Dorsolateral prefrontal cortex (tissue), 122 donors: ENCODE measurements at places on chromosomes 1 and 21.
A peak's percentile ranks its signal among the peaks of the same experiment; 100 is the strongest.

DNA sequence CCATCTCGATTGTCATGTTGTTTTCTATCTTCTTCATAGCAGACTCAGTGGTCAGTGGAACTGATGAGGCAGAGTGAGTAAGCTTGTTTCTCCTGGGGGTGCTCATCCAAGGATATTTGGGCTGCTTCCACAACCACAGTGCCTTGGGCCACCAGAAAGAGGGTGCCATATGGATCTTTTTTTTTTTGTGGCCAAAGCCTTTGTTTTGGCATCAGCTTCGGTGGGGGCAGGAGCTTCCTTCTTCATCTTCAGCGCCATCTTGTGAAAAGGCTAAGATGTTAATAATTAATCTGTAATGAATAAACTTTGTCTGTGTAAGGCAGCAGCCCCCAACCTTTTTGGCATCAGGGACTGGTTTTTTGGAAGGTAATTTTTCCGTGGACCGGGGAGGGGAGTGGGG lies 6.6 kb upstream of the PLPP3 start:
- DNase-seq = no peak

GRCh38 chr1:230307213-230307612 lies 118.9 kb downstream of the PGBD5 start:
- DNase-seq = no peak

- no peak for DNase-seq
These were observed 932 bp upstream of the FCRLA start for GRCh38 chr1:161706113-161706481.

- DNase-seq = no peak
These were observed 11.0 kb downstream of the KLHL21 start for GRCh38 chr1:6591644-6592043.

DNA sequence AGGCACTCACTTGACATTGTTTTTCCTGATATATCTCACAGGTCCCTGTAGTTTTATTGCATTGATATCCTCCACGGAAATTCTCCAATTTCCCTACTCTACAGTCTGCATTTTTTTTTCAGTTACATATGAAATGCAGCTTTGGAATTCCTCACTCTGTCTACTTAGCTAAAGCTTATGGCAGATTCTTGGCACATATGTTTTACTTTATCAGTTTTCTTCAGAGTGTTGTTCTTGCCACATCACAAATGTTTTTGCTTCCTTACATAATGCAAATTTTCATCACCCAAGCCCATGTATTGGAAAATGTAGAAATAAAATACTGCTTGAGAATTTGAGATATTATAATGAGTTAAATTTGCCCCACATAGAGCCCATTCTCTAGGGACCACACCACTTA lies 1895.1 kb downstream of the MRPL39 start:
- DNase-seq = no peak

GRCh38 chr1:163874070-163874469 lies 552.3 kb downstream of the NUF2 start:
- no peak for DNase-seq

DNA sequence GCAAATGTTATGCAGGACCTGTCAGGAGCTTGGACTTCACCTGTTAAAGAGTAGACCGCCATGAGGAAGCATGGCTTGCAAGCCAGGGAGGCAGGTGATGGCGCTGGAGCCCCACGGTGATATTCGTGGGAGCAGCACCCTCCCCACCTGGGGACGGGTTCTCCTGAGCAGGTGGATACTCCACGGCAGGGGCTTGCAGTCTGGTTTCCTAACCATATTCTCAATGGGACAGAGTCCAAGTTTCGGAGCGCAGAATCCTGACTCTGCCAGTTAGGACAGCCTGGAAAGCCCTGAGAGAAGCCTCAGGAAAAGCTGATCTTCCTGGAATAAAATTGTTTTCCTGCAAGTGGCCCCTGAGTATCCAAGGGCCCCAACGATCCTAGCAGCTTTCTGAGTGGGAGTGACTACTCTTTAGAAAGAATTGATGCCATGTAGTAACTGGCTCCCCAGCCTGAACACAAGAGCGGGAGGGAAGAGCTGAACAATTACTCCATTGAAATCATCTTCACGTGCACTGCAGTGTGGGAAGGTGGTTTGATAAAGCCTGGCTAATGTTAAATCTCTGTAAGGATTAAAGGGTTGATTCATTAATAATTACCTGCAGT lies 146.3 kb upstream of the RAB4A start:
- no peak for DNase-seq

DNA sequence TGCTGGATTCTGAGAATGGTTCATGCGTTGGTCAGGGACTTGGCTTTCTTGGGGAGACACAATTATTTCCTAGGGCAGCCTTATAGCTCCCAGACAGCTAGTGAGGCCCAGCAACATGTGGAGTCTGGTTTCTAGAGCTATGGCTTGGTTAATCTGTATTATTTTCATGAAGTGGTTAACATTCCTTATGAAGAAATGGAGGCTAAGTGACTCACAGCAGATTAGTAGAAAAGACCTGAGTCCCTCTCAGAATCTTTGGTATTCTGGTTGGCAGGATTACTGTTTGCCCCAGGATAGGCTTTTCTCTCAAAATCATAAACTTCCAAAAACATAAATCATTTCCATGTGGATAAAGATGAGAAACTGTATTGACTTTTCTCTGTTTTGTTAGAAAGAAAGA lies 42.3 kb downstream of the DUSP10 start:
- DNase-seq = no peak

- no peak for DNase-seq
These were observed 563.6 kb upstream of the NEGR1 start for GRCh38 chr1:72845981-72846380.

DNA sequence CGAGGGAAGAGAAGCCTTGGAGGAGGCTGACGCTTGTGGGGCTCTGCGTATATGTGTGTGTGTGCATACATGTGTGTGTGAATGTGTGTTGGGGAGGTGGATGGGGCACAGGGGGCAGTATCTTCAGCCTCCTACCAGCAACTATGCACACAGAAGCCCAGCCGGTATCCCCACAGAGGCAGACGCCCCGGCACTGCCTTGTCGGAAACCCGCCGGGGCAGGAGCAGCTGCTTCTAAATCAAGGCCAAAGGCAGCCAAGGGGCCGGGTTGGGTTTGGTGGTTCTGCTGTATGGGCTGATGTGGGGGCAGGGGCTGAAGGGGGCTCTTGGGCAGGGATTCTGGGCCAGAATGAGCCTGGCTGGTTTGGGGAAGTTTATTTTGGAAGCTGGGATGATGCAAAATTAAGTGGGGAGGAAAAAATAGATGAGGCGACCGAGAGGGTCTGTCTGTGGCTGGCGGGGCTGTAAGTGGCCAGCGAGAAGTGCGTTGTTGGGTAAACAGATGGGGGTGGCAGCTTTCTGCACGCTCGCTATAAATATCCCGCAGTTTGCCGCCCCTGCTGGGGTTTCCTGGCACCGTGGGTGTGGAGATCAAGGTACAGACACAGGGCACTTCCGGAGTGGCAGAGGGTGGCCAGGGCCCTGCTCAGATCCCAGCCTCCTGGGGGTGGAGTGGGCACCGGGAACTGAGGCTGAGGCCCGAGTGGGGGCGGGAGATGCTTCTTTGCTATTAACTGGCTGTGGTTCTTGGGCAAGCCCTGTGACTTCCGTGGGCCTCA lies 11.0 kb upstream of the WNT4 start:
- no peak for DNase-seq

GRCh38 chr1:151868486-151868885 lies 15.0 kb upstream of the THEM5 start:
- no peak for DNase-seq

GRCh38 chr1:19053486-19053885 lies 97.0 kb upstream of the IFFO2 start:
- DNase-seq = no peak

DNA sequence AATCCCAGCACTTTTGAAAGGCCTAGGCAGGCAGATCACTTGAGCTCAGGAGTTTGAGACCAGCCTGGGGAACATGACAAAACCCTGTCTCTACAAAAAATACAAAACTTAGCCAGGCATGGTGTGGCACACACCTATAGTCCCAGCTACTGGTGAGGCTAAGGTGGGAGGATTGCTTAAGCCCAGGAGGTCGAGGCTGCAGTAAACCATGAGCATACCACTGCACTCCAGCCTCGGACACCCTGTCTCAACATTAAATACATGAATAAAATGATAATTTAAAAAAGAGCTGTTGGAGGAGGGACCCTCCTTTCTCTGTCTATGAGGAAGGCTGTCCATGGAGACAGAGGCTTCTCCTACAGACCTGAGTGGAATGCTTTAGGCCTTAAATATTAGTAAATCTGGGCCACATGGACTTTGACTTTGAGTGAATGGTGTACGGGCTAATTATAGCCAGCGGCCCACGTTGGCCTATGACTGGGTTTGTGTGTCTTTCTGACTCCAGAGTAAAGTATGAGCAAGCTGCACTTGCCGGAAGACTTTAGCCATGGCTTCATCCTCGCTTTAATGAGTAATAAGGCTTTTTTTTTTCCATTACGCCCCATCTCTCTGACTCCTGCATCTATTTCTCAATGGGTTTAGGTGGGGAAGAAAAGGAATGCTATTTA lies 21.3 kb downstream of the RAB3B start:
- no peak for DNase-seq

- DNase-seq = no peak
These were observed 95.3 kb downstream of the ACBD6 start for GRCh38 chr1:180407051-180407450.

GRCh38 chr1:25146451-25146855 lies 85.8 kb downstream of the SYF2 start:
- DNase-seq = no peak

- DNase-seq = no peak
These were observed 10.7 kb downstream of the PLA2G5 start for GRCh38 chr1:20080441-20081352.

DNA sequence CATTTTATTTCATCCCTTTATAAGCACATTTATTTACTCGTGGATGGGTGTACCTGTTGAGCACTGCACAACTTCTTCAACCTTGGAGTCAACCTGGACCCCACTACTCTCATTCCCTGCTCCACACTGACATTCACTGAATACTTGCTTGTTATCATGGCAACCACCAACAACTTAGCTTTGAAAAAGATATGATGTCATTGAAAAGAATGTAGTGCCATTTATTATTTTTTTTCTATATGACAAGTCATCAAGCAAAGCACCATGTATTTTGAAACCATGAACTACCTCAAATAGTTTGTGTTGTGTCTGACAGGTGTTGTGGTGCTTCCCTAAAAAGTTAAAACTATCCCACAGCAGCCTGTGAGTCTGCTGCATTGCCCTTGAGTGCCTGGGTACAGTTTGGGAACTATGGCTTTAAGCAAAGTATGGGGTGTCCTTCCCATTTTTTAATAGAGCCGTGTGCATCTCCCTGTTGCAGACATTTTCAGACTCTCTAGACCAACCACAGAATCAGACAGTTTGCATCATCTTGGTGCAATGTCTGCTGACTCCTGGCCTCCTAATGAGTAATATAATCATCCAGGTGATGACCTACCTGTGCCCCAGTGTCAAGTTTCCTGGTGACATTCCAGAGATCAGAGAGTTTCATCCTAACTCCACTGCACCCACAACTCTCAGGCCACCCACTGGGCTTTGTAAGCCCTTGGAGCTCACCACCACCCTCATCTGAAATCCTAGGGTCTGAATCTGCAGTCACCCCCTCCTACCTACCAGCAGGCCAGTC lies 339.7 kb upstream of the PROX1 start:
- DNase-seq = no peak

- peak; percentile 91 for DNase-seq
These were observed at the start of gene ATF6 for GRCh38 chr1:161766102-161766981. Gene ATF6 (plus strand): TSS chr1:161766320. CDS start chr1:161766361, 41 bp downstream.

DNA sequence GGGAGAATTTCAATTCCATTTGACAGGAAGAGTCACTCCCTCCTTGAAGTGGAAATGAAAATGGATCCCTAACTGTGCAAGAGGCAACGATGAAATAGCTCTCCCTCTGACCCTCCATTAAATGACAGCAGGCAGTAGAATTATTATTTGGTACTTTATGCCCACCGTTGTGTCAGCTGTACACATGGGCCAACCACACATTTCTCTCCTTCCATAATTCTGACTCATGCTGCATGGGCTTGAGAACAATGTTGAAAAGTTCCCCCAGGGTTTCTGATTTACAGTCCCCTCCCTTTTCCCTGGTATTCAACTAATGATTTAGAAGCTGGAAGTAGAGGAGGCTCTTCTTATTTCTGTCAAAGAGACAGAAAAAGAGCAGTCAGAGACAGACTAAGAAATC lies 103.5 kb downstream of the RGS7 start:
- no peak for DNase-seq

- no peak for DNase-seq
These were observed 57.9 kb upstream of the IRF2BP2 start for GRCh38 chr1:234667600-234668576.

- DNase-seq = no peak
These were observed 25.4 kb upstream of the MEF2D start for GRCh38 chr1:156525856-156526489.

DNA sequence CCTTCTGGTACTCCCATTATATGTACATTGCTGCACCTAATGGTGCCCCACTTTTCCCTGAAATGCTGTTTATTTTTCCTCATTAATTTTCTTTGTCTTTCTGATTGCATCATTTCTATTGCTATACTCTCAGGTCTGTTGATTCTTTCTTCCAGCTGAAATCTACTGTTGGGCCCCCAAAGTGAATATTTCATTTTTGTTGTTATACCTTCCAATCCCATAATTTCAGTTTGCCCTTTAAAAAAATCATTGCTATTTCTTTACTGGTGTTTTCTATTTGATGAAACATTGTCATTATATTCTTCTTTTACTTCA lies 3.0 kb upstream of the AADACL4 start:
- no peak for DNase-seq

- peak; percentile 70 for DNase-seq
These were observed 4.1 kb upstream of the TFAP2E start for GRCh38 chr1:35568975-35569395.

- DNase-seq = no peak
These were observed 583 bp upstream of the RNF223 start for GRCh38 chr1:1074631-1075147.

DNA sequence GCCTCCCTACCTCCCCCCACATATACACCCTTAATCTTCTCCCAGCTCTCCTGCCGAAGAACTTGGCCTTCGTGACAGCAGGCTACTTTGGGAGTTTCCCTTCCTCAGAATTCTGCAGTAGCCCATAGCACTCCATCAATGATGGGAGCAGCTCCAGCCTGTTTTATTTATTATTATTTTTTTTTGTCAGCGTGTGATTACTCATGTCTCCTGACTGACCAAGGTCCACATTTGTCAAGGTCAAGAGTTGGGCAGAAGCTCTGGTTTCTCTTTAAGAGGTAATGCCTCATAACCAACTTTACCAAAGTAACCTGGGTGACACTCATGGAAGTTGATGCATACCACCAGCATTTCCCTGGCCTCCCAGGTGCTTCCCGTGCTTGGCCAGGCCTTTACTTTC lies 125.4 kb downstream of the ZZZ3 start:
- DNase-seq = no peak

GRCh38 chr1:51417496-51418383 lies 87.4 kb upstream of the TTC39A start:
- no peak for DNase-seq

DNA sequence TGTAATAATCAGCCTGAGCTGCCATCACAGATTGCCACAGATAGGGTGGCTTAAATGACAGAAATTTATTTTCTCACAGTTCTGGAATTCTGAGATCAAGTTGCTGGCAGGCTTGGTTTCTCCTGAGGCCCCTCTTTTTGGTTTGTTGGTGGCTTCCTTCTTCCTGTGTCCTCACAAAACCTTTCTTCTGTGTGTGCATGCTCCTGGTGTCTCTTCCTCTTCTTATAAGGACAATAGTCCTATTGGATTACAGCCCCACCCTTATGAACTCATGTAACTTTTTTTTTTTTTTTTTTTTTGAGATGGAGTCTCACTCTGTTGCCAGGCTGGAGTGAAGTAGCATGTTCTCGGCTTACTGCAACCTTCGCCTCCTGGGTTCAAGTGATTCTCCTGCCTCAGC lies 41.0 kb upstream of the F3 start:
- DNase-seq = no peak
